Tibial nerve (tissue), 4 donors: ENCODE measurements at places on chromosomes 4 and X. TPM values are rescaled to one million over a fixed set of nuclear protein-coding genes. Genes with fewer than 3 reads are reported as not detected.

LONRF3 gene
- 20.4 TPM for total RNA-seq

SHROOM4 gene
- total RNA-seq: 14.1 TPM

MMRN1 gene
- total RNA-seq: 50.1 TPM

UGT2A3 gene
- total RNA-seq: not detected

NPY2R gene
- not detected for total RNA-seq

EMCN gene
- total RNA-seq: 32.0 TPM

GUCY1A1 gene
- 9.3 TPM for total RNA-seq

GUCY1B1 gene
- total RNA-seq: 17.5 TPM

NAP1L5 gene
- total RNA-seq: 6.1 TPM

PDLIM5 gene
- 92.7 TPM for total RNA-seq

TMSB15C gene
- total RNA-seq: 1.6 TPM

CXorf65 gene
- not detected for total RNA-seq

CNOT6L gene
- total RNA-seq: 32.1 TPM

CASK gene
- total RNA-seq: 45.6 TPM

EXOC1L gene
- total RNA-seq: not detected

MAGEA11 gene
- total RNA-seq: not detected

MAGEB4 gene
- not detected for total RNA-seq

RHOXF2B gene
- not detected for total RNA-seq

WNK3 gene
- total RNA-seq: 1.8 TPM

ARHGEF6 gene
- 23.7 TPM for total RNA-seq

RTL9 gene
- total RNA-seq: not detected
